Right ventricle myocardium superior (tissue), 1 donor: ENCODE measurements at places on chromosomes 2 and 18.
A peak's percentile ranks its signal among the peaks of the same experiment; 100 is the strongest.

DNA sequence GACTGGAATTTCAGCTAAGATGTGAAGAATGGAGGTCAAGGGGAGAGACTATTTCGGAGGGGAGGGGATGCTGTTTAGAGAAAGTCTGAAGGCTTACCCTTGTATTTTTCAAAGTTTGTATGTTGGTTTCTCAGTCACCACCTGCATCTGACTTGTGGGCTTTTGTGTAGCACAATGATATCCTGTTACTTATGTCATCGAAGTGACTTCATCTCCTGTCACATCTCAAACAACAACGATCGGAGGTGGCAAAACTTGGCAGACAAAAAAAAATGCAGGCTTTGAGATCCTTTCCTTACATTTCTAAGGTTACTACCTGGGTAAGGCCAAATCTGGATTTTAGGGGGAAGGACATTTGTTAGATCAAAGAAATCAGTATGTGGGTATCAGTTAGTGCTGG lies 11.7 kb upstream of the CXCR4 start:
- no peak for DNase-seq

GRCh38 chr2:149101818-149102217 lies 63.3 kb downstream of the LYPD6B start:
- DNase-seq, result no peak

GRCh38 chr2:3823748-3824147 lies 120.4 kb downstream of the DCDC2C start:
- DNase-seq, result no peak

DNA sequence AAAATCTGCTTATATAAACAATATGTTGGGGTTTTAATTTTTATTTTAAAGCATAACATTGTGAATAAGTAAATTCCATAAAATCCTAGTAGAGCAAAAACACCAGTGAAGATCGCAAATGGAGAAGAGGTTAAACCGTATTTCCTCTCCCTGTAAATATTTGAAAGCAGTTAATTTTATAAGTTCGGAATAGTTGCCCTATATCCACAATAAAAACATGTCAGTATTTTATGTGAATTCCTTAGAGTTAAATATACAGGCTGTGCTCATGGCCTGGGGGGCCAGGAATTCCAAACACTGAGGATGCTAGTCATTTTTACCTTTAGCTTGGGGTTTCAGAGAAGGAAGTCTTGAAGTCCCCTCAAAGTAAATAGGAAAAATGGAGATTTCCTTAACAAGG lies 135.0 kb downstream of the FIGN start:
- no peak for DNase-seq

DNA sequence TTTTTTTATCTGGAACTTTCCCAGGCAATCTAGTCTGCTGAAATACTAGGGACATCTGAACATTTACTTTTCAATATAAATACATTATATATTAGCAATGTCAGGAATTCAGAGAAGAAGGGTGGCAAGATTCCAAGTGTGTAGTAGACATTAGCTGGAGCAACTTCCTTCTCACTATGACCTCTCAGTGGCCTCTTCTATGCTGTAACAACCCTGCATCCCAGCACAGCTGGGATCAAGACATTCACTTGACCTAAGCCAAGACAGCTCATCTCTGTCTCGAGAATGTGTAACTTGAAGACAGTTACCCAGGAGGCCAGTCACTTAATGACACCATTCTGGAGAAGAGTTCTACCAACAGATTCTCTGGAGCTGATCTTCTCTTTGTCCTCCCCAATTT lies 61.7 kb upstream of the RALBP1 start:
- DNase-seq, result no peak

- no peak for DNase-seq
These were observed 11.4 kb upstream of the ZAP70 start for GRCh38 chr2:97701851-97702465.

- DNase-seq, result no peak
These were observed 16.1 kb downstream of the RASGRP3 start for GRCh38 chr2:33492399-33493134.

- no peak for DNase-seq
These were observed 133.4 kb upstream of the REG3A start for GRCh38 chr2:79292958-79293315.

DNA sequence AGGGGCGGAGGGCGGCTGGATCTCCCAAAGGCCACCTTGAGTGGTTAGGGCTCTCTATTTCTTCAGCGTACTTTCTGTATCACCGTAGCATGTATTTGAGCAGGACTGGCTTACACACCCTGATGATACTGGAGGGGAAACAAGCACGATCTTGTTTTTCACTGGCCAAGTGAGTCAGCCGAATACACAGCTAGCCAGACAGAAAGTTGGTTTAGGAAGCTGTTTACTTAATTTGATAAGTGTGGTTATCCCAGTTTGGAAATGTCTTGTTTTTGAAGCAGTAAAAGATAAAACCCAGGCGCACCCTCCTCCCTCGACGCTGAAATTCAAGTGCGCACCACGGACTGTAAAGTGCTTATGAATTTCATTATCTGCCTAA lies 582 bp downstream of the RIOK3 start:
- no peak for DNase-seq

- no peak for DNase-seq
These were observed 289.4 kb downstream of the AGPS start for GRCh38 chr2:177682006-177682405.

- no peak for DNase-seq
These were observed 1016.4 kb upstream of the CRIM1 start for GRCh38 chr2:35339211-35339610.

DNA sequence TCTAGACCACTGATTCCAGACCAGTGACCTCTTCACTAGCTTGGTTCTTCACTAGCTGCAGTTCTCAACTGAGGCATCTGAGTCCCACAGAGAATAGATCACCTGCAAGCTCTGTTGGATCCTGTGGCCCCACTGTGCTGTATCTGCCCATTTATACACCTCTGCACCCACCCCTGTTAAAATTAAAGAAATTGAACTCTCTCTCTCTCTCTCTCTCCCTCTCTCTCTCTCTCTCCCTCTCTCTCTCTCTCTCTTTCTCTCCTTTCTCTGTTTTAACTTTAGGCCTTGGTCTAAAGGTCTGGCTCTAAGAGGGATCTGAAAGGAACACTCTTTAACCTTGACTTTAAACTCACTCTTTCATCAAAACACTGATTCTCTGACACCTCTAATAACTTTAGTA lies 150.5 kb downstream of the ZEB2 start:
- no peak for DNase-seq

GRCh38 chr2:86556508-86556907 lies 6.7 kb downstream of the CHMP3 start:
- no peak for DNase-seq

DNA sequence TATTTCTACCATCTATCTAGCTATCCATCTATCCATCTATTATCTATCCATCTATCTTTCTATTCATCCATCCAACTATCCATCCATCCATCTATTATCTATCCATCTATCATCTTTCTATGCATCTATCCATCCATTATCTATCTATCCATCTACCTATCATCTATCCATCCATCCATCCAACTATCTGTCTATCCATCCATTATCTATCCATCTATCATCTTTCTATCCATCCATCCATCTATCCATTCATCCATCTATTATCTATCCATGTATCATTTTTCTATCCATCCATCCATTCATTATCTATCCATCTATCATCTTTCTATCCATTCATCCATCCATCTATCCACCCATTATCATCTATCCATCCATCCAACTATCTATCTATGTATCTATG lies 24.6 kb upstream of the ZNF407 start:
- no peak for DNase-seq

- no peak for DNase-seq
These were observed 183.2 kb downstream of the EPHA4 start for GRCh38 chr2:221388891-221389290.

- no peak for DNase-seq
These were observed 141.3 kb upstream of the SLC1A4 start for GRCh38 chr2:64847930-64848329.

DNA sequence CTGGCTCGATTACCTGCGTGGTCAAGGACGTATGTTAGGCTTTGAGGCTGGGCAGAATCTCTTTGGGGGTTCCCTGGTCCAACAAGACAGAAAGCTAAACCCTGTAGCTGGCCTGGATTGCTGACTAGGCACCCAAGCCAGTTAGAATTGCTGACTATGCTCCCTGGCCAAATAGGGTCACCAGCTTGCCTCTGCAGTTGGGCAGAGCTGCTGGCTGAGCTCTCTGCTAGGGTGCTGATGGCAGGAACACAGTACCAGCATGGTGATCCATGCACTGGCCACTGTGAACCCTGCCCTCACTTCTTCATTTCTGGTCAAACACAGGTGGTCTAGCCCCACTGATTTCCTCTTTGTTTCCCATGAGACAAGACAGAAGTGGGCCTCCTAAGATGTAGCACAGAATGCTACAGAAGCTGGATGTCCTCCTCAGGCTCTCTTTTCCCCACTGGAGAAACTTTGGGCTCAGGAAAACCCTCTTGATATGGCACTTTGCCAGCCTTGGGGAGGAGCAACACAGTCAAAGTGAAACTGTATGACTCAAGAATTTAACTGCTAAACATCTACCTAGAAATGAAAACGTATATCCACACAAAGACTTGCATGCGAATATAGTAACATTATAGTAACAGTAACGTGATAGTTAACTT lies 20.8 kb downstream of the SP140L start:
- DNase-seq, result no peak

GRCh38 chr2:112493048-112493447 lies 11.1 kb downstream of the TTL start:
- DNase-seq, result no peak

GRCh38 chr18:77087393-77088141 lies 45.0 kb downstream of the MBP start:
- DNase-seq, result peak; percentile 80

DNA sequence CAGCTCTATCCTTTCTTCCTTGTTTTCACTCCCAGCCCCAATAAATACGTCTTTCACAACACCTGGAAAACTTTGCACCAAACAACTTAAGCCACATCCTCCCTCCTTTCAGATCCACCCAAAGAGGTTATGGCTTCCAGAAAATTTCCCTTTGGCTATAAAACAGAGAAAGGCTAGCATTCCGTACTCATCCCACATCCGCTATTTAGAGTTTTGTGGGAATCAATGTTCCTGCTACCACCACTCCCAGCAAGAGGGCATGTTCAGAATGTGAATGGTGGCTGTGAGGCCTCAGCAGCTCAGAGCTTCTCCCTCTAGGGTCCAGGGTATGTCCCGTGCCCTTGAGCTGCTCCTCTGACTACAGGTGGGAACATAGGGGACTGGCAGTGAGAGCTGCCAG lies 214.6 kb downstream of the NCK2 start:
- no peak for DNase-seq

- DNase-seq, result no peak
These were observed 2.5 kb upstream of the NMUR1 start for GRCh38 chr2:231532756-231533035.

- no peak for DNase-seq
These were observed 194.4 kb downstream of the SLC8A1 start for GRCh38 chr2:40257340-40258134.

- no peak for DNase-seq
These were observed 58.1 kb downstream of the COA5 start for GRCh38 chr2:98550165-98550564.

DNA sequence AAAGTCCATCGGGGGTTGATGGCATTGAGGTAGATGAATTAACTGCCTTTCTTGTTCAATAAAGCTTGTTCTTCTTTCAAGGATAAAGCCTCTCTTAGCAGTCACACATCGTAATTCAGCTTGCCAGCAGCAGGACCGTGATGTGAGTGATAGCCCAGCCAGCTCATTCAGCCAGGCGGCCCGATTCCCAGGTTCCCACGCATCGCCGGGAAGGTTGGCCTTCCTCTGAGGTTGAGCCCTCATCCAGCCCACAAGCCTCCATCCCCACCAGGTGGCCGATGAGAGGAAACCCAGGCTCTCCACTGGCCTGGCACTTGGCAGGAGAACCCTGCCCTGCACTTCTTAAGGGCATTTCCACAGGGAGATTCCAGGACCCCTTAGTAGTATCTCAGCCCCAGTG lies 4.7 kb downstream of the AGAP1 start:
- no peak for DNase-seq

GRCh38 chr18:57630754-57631595 lies 9.3 kb upstream of the NARS1 start:
- DNase-seq, result no peak

DNA sequence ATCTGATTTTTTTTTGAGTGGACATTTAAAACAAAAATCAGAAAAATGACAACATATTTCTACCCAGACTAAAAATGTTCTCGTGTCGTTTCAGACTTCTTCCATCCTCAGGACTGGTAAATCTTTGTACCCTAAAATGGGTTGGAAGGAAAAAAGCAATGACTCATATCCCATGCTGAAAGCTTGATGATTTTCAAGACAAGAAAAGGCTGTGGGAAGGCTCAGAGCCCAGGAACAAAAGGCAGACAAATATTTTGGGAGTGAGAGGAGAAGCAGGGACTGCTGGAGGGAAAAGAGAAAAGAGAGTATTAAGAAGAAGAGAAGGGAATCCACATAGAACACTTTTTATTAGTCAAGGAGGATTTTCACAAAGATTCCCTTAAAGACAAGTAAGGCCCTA lies 77.1 kb upstream of the CTAGE1 start:
- DNase-seq, result no peak

GRCh38 chr2:68317971-68318913 lies 1.5 kb downstream of the CNRIP1 start:
- DNase-seq, result peak; percentile 42

GRCh38 chr18:2893676-2894075 lies 46.9 kb downstream of the EMILIN2 start:
- DNase-seq, result no peak

- no peak for DNase-seq
These were observed 89.3 kb upstream of the NCKAP5 start for GRCh38 chr2:133657591-133657990.

- DNase-seq, result no peak
These were observed 62.7 kb downstream of the ADD2 start for GRCh38 chr2:70705160-70705850.

GRCh38 chr2:113755035-113755834 lies 1.2 kb downstream of the SLC35F5 start:
- no peak for DNase-seq

GRCh38 chr2:186927867-186928191 lies 78.9 kb upstream of the ZSWIM2 start:
- DNase-seq, result no peak

DNA sequence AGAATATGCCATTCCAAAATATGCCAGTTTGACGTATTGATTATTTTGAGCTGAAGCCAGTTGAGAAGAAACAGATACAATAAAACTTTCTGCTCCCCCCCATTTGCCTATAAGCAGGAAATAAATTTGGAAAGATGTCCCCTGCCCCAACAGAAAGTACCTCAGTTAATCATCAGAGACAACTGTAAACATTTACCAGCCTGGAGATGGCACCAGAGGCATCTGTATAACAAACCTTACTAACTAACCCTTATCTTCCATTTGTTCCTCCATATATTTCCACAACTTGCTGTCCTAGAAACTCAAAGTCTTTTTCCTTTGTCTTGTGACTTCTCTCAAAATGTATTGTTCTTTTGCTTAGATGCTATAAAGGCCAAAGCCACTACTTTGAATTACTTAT lies 93.8 kb downstream of the AKAIN1 start:
- no peak for DNase-seq

GRCh38 chr18:48954886-48955819 lies 4.4 kb upstream of the SMAD7 start:
- no peak for DNase-seq

GRCh38 chr2:186917866-186918265 lies 68.9 kb upstream of the ZSWIM2 start:
- DNase-seq, result no peak

GRCh38 chr18:41923446-41923845 lies 31.6 kb upstream of the PIK3C3 start:
- no peak for DNase-seq
